ENCODE measurements at places on chromosomes 12 and 14.

DNA sequence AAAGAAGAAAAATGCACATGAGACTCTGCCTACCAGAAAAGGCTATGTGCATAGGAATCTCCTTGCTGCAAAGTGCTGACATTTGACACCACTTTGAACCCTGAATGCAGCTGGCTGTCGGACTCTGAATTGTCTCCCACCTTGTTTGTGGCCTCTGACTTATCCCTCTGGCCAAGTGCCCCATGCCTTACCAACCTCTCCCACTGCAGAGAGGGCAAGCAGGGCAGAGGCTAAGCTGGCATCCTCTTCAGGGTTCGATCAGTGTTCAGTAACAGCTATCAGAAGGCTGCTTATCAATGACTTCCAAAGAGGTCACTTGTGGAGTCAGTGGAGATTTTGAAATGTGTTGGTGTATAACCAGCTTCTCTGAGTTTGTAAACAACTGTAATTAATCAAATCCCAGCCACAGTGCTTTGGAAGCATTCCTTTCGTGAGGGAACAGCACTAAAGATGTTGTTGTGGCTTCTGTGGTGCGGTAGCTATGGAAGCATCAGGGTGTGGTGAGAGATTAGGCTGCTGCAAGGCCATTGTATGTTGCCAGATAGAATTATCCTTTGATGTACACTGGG is 22.6 kb upstream of the BMP4 start:
- DNase-seq, result no peak

DNA sequence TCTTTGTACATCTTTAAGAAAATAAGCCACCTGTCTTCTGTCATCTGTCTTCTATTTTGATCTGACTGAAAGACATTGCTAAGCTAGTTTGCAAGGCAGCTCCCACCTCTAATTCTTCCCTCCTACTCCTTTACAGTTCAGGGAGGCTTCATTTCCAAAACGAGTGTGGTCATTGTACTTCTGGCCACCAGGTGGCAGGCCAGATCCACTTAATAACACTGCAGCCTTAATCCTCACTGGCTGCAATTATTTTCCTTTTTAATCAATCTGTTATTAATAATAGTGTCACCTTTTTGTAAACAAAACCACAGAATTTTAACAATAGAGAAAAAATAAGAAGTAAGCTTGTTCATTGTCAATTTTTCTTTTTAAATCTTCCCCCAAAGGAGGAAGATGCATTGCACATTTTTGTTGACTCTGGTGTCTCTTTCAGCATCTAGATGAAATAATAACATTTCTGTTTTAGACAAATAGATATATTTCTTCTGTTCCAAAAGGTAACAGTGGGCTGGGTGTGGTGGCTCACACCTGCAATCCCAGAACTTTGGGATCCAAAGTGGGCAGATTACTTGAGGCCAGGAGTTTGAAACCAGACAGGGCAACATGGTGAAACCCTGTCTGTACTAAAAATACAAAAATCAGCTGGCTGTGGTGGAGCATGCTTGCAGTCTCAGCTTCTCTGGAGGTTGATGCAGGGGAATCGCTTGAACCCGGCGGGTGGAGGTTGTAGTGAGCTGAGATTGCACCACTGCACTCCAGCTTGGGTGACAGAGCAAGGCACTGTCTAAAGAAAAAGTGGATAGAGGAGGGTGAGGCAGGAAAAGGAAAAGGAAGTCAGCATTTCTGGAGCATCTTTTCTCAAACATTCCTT is 23.3 kb downstream of the GABARAPL1 start:
- no peak for DNase-seq

DNA sequence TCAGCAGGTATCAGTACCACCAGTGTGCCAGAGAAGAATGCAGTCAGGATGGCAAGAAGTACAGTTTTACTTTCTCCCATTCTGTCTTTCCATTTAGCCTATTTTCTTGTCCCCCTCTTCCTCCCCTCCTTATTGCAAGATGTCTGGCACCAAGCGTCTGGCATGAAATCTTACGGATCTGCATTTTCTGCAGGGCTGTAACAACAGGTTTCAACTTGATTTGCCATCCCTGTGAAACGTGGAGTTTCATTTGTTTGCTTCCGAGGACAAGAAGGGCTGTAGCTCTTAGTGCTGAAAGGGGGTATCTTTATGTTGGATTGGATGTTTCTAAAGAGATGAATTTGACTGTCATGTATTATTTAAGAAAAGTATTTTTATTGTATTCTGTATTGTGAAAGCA is 1110.6 kb downstream of the BCL11B start:
- DNase-seq, result no peak

DNA sequence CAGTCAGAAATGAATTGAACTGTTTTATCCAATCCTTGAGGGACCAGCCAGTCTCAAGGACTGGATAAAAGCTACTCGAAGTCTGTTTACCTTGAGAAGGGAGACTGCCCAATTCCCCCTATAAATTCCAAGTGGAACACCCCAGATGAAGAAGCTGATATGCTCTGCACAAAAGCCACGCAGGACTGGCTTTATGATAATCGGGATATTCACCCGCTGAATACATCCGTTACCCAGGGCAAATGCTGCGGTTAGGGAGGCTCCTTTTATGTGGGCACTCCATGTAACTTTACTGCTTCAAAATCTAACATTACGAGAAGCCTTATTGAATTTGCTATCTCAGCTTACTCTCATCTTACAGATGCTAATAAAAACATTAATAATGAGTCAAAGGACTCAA is 119.1 kb downstream of the DENND5B start:
- DNase-seq, result no peak

- no peak for DNase-seq
Observed at GRCh38 chr14:72443991-72444441, 449.9 kb downstream of the DPF3 start.

- no peak for DNase-seq
Observed at GRCh38 chr12:126469211-126469610, 1404.0 kb downstream of the AACS start.

GRCh38 chr12:49706351-49707127 is 666 bp downstream of the FMNL3 start:
- DNase-seq, result no peak

GRCh38 chr14:50395448-50395847 is 1.2 kb downstream of the CDKL1 start:
- DNase-seq, result no peak

DNA sequence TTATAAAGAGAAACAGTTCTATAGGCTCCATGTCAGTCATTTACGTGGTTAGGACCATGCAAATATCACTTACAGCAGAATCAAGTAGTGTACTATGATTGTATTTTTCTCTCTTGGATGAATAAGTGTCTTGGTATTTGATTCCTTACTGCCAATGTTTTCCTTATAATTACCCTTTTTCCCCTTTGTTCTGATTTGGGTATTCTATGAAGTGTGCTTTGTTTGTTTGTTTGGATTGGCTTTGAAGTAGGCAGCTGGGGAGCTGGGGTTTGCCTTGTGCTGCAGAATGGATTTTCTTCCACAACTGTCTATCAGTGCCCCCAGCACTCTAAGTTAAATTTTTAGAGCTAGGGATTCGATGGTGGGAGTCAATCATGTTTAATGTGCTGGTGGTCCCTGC is 12.4 kb downstream of the TMEM120B start:
- no peak for DNase-seq

DNA sequence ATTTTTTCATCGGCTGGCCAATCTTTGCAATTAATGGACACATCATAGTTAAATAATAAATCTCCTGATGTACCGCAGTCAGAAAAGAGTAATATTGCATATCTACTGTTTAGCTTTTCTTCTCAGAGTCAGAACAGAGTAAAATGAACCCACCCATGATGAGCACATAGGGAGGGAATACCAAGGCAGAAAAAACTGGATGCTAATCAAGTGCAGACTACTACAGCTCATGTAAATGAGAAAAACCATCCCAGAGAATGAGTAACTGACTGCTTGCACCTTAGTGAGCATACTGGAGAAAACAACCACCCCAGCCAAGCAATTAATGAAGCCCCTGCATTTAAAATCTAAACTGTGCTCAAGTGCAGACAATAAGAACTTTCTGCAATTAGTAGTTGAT is 483.7 kb downstream of the MDGA2 start:
- no peak for DNase-seq

DNA sequence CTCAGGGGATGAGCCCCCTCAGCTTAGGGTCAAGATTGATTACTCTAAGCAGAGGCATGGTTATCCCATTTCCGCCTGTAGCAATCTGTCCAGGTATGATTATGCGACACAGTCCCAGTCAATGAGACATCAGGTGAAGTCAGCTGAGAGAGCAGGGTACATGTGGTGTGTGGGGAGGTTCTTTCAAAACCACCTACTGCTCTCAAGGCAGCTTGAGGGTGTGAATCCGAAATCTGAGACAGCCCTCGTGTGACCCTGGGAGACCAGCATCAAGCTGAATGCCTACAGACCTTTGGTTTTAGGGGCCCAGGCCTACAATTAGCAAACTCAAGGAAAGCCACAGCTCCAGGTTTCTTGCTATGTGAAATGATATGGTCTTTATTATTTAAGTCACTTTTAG is 275.7 kb downstream of the ITPR2 start:
- DNase-seq, result no peak
